ENCODE measurements at places on chromosomes 1 and 21.
A peak's percentile ranks its signal among the peaks of the same experiment; 100 is the strongest.

DNA sequence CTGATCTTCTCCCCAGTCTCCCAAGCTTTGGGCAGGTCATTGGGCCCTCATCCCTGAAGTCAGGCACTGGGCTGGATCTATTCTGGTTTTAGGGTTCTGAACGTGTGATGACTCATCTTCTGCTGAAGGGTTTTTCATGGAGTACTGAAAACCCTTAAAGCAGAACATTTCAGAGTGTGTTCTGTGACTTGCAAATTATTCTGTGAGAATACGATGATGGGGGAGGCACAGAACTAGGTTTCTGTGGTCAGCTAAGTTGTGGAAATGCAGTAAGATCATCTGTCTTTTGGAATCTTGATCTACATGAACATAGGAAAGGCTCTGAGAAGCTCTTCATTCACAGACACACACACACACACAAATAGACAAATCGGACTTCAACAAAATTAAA lies 46.2 kb downstream of the NAV1 start:
- no peak for DNase-seq

DNA sequence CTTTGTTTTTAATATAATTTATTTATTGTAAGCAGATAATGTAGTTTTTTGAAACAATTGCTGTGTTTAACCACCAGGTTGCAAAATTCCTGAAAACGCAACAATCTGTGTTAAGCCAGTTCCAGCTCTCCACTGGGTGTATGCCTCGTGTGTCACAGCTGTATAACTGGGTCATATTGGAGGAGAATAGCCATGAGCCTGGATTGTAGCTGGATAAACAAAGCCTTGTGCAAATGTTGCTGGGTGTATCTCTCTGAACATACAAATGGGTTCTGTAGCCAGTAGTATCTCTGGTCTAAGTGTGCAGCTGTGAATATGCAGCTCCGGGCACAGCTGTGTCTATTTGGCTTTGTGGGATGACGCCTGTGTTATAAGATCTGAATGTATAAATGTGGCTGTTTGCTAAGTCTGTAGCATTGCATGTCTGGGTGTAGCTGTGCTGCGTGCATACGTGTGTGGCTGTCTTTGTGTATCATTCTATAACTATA lies 2.8 kb downstream of the TCEA3 start:
- peak; percentile 53 for DNase-seq

DNA sequence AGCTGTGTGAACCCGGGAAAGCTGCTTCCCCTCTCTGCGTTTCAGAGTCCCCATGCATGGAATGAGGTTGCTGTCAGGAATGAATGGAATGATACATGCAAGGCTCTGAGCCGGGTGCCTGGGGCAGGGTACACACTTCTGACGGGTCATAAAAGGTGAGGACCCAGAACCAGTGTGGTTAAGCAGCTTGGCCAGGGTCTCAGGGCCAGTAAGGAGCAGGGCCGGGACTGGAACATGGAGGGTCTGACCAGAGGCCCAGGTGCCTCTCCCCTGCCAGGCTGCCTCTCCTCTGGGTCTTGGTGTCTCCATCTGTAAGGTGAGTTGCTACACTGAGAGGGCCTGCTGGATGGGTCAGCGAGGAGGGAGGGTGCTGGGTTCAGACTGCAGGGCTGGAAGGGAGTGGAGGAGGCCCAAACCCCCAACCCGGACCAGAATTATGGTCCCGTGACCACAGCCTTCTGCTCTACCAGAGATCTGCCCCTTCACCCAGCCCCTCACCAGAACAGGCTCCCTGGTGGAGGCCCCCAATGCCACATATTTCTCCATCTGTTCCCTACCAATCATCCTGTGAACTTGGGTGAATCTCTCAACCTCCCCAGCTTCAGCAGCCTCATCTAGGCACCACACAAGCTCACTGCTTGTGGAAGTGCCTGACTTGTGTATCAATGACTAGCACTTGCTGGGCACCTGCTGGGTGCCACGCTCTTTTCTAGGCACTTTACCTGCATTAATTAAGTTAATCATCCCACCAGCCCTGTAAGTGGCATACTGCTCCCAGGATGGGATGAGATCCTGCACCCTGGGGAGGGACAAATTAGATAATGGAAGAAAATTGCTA lies 16.2 kb upstream of the LRP8 start:
- DNase-seq = no peak

- no peak for DNase-seq
Observed at GRCh38 chr1:109903376-109903930, 7.2 kb upstream of the CSF1 start.

GRCh38 chr1:42845866-42846256 lies 552 bp upstream of the ZNF691 start:
- no peak for DNase-seq

GRCh38 chr1:16677552-16678431 lies 11.0 kb upstream of the RNU1-3 start:
- DNase-seq = peak; percentile 59

DNA sequence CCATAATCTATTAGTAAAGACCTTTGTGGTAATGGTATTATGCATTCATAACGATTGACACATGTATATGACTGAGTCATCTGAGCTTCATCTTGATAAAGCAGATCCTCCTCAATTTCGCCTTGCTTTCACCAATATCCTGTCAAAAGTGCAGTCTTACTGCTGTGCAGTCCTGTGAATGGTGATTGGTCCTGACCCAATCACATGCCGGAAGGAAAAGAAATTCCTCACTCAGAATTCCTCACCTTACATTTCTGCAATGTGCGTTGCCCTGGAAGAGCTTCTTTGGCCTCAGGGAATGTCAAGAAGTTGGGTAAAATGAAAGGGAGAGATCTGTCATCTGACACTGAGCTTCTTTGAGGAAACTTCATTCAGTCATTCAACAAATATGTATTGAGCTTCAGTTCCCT lies 121.0 kb upstream of the TSPAN2 start:
- DNase-seq = peak; percentile 16

DNA sequence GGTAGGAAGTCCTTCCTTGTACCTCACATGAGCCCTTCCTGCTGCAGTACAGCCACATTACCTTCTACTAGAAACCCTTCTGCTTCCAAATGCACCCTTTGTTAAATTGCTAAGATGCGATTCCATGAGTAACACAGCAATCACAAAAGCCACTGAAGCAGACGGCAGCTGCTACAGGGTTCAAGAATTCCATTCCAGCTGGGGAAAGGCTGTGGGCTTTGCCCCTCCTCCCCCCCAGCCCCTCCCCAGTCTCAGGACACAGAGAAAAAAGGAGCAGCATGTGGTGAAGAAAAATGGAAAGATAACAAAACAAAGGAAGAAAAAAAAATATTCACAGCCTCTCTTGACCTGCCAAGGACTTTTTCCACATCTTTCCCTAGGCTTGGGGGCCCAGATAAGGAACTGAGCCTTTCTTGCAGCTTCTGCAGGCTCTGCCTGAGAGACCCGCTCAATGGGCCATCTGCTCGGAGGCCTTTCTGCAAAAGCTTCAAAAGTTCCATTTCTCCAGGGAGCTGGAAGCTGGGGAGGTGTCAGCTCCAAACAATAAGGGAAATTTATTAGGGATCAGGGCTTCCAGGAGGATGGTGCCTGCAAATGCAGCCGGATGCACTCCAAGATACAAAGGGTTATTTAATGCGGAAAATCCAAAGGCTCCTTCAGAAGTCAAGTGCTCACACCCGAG lies 72.1 kb downstream of the SYT2 start:
- peak; percentile 53 for DNase-seq

- DNase-seq = peak; percentile 67
Observed at GRCh38 chr1:46487818-46488218, 1.8 kb upstream of the DMBX1 start.

- DNase-seq = no peak
Observed at GRCh38 chr1:31653717-31654473, 9.2 kb upstream of the PEF1 start.

DNA sequence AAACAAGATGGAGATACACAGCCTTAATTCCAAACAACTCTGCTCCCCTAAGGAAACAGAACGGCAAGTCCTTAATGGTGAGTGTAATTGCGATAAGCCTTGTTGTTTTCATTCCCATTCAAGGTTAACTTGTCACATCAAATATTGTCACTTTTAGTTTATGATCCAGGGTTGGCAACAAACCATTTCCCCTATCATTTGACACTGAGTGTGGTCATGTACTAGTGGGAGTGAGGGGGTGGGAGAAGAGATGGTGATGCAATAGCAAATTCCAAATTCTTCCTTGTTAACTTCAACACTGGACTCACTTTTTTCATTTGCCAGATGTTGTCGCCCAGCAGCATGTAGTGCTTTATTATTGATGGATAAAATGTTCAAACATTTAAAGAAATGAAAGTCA lies 140.4 kb downstream of the ZNF326 start:
- peak; percentile 68 for DNase-seq

- no peak for DNase-seq
Observed at GRCh38 chr1:38446936-38447335, 400.3 kb upstream of the POU3F1 start.

DNA sequence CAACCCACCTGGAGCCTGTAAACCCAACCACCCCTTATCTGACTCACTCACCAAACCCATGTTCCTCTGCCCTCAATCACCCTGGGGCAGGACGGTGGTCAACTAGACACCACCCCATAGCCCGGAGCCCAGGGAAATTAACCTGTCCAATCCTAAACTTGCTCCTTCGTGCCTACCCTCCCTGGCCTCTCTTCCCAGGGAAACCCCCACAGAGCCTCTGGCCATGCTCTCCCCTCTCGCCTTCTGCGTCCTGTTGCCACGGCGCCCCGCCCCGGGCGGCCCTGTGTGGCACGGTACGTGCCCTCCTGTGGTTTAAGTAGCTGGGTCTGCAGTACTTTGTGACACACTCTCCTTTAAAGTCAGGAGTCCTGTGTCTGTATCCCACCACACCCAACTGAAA lies 4.0 kb upstream of the FTCD start:
- no peak for DNase-seq

DNA sequence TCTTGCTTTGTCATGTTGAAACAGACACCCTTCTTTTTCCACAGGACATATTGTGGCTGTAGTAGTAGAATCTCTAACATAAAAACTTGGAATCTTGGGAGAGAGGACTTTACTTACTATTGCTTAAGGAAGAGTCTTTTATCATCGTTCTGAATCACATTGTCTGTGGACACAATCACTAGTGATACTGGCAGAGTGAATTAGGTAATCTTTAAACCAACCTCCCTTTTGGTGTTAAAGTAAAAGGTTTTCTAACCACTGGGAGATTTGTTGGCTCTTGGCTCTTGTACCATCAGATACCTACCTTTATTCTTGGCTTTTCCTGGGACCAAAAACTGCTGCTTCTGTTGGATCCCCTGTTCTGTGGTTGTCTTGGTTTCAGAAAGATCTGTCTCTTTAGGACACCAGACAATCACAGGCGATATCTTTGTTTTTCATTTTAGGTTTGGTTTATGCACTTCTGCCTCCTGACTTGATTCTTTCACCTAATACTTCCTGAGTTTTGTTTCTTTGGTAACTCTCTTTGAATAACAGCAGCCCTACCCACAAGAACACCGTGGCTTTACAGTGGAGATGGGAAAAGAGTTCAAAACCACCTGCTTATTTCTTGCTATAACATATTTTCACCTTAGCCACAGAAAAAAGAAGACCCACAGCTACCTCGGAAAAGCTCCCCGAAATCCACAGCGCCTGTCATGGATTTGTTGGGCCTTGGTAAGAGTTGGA lies 36.6 kb upstream of the ZFP69B start:
- no peak for DNase-seq

DNA sequence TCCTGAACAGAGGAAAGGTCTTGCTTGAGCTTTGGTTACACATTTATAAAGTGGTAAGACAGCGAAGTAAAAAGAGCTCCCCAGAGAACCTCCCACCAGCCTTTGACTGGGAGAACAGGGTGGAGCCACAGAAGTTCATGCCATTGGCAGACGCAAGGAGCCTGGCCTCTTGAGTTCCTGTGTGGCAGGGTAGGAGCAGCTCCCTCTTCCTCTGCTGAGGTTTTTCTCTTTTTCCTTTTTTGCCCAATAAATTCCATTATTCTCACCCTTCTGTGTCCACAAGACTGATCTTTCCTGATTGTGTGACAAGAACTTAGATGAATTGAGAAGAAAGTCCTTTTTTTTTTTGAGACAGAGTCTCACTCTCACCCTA lies 4.3 kb downstream of the THEM4 start:
- no peak for DNase-seq

GRCh38 chr21:45618846-45619485 lies 24.6 kb upstream of the PCBP3 start:
- no peak for DNase-seq

GRCh38 chr1:243414152-243414494 lies 158.3 kb downstream of the SDCCAG8 start:
- DNase-seq = no peak

- no peak for DNase-seq
Observed at GRCh38 chr1:213492161-213493041, 441.4 kb downstream of the RPS6KC1 start.

- no peak for DNase-seq
Observed at GRCh38 chr1:32960819-32961355, 3.7 kb downstream of the RNF19B start.

DNA sequence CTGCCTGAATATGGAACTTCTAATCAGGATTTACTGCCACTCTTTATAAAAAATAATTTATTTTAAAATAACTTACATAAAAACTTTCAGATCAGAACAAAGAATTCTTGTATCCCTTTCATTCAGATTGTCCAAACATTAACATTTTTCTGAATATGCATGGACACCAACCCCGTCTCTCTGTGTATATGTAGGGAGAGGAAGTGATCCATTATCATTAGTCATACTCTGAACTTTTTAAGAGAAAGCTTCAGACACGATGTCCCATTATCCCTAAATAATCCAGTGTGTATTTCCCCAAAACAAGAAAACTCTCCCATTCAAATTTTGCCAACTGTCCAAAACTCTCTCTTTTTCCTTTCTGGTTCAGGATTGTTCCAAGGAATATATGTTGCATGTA lies 122.3 kb upstream of the CXADR start:
- DNase-seq = no peak

GRCh38 chr1:37250371-37250770 lies 216.1 kb upstream of the GRIK3 start:
- DNase-seq = no peak

- DNase-seq = no peak
Observed at GRCh38 chr21:33231526-33231925, 1.8 kb downstream of the IFNAR2 start.

- DNase-seq = no peak
Observed at GRCh38 chr1:223137455-223138085, 5.5 kb downstream of the TLR5 start.

GRCh38 chr1:108668777-108669176 lies 7.9 kb upstream of the HENMT1 start:
- DNase-seq = no peak

DNA sequence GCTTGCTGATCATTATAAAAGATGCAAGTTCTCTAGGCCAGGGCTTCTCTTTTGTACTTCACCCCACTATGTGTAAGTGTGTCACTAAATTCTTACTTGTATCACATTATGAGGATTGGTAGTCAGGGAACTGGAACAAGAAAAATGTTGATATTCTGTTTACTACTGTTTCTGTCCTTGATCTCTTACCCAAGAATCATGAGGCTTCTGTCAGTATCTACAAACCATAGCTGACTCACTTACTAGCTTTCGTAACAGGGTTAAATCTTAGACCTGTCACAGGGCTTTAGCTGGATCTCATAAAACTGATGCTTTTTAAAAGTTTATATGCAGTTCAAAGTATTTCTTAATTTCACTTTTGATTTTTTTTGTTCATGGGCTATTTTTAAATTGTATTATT lies 681.2 kb downstream of the PLPP3 start:
- DNase-seq = no peak
